ENCODE measurements at places on chromosomes 13 and 19.

DNA sequence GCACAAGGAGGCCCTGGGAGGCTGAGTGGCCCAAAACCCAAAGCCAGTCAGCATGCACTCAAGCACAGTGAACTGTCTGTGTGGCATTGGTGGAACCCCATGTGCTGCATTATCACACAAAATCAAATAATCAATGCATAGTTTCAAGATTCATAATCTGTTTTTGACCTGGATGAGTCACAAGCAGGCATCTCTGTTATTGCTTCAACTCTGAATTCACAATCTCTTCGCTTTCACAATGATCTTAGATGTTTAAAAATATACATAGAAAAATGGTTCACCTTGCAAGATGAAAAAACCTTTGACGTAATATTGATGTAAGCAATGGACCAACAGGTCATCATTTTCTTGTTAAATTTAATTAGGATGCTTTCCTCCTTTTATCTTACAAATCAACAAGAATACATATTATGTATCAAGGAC is 455.4 kb downstream of the IRS2 start:
- no peak for DNase-seq

DNA sequence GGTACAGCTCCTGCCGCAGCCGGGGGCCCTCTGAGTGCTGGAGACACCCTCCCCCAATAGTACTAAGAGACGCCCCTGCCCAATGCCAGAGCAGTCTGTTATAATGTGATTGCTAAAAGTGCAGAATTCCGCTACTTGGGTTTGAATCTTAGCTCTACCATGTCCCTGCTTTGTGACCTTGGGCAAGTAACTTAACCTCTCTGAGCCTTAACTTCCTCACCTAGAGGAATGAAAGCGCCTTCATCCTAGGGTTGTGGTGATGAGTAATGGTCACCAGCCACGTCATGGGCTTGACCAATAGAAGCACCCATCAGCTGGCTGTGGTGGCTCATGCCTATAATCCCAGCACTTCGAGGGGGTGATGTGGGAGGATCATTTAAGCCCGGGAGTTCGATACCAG is 6.5 kb downstream of the PLEKHG2 start:
- DNase-seq: no peak

DNA sequence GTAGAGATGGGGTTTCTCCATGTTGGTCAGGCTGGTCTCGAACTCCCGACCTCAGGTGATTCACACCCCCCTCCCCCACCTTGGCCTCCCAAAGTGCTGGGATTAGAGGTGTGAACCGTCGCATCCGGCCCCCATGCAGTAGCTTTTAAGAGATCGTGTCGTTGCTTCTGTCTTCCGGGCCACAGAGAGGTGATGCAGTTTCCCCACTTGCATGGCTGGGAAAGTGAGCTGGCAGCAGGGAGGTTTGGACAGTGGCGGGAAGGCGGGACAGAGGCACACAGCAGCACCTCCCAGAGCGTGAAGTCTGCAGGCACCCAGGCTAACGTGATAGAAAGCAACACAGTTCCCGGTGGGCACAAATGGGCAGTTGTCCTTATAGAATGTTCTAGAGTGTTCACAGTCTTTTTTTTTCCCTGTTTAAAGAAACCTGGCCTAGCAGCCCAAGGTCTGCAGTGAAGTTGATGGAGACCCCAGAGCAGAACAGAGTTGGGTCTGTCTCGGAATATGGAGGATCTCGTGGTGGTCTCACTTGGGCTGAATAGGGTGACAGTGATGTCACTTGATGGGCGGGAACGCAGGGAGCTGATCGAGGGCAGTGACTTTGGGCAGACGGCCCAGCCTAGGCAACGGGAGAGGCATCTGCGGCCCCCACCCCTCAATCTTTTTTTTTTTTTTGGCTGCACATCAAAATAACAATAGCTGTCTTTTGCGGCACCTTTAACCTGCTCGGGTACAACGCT is 4.9 kb downstream of the UHRF1 start:
- DNase-seq: no peak

GRCh38 chr19:14119644-14120496 is 2.3 kb upstream of the PRKACA start:
- no peak for DNase-seq

- DNase-seq: no peak
These were observed 214.7 kb downstream of the SLITRK1 start for GRCh38 chr13:83667606-83668005.

- no peak for DNase-seq
These were observed 1.5 kb upstream of the CGB7 start for GRCh38 chr19:49059053-49059452.

- DNase-seq: no peak
These were observed 1.2 kb upstream of the PNMA8A start for GRCh38 chr19:46472592-46472991.

DNA sequence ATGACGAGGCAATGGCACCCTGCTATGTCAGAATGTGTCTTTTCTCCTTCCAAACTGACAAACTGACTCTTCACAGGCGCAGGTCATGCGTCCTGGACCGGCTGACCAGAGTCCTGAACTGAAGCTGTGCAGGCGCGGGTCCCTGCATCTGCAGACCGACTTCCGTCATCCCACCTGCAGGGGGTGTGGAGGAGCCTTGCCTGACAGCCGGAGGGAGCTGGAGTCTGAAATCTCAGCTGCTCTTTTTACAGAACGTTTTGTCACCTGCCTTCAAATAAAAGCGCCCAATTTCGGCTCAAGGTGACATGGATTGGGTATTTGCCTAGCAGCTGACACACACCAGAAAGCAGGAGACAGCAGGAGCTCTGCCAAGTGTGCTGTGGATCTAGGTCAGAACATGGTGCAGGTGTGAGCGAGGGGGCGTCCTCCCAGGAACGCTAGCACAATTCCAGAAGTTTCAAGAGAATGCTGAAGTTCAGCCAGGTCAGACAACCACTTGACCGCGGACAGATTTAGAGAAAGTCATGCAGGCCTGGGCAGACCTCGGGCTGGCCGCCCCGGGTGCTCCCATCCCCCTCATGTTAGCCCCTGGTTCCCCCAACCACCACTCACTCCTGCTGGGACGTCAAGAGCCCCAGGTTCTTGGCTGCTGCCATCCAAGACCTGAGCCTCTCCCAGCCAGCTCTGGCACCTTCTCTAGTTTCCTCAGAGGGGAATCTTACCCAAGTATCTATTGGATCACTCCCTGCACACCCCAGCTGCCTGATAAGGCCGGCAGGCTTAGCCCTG is 32.8 kb downstream of the ELL start:
- DNase-seq: no peak

Measured in LoVo (cell line).